Stimulated activated CD8-positive, alpha-beta memory T cell treated with anti-CD3 and anti-CD28 coated beads, Interleukin-4, amount 100 ng/mL, for 4 hours (primary cell): ENCODE measurements at places on chromosomes 3 and 15.

GRCh38 chr3:39414421-39414907, 7.9 kb downstream of the RPSA start:
- no peak for DNase-seq

GRCh38 chr15:90598031-90598577, 68.4 kb downstream of the CRTC3 start:
- DNase-seq: no peak

DNA sequence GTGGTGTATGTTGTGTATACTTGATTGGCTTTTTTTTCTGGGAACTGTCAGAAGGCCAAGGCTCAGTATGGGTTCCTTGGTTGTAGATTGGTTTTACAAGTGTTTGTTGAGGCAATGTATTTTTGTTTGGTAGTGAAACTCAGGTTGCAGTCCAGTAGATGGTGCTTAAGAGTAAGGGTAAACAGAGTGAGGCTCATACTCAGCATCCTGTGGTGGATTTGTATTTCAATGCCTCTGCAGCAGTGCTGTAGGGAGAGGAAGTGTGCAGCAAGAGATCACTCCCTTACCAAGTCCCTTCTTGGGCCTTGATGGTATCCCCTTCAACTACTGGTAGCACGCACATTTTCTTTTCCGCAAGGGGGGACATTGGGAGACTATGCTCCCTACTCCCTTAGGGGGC, 428.5 kb upstream of the CNTN3 start:
- no peak for DNase-seq

DNA sequence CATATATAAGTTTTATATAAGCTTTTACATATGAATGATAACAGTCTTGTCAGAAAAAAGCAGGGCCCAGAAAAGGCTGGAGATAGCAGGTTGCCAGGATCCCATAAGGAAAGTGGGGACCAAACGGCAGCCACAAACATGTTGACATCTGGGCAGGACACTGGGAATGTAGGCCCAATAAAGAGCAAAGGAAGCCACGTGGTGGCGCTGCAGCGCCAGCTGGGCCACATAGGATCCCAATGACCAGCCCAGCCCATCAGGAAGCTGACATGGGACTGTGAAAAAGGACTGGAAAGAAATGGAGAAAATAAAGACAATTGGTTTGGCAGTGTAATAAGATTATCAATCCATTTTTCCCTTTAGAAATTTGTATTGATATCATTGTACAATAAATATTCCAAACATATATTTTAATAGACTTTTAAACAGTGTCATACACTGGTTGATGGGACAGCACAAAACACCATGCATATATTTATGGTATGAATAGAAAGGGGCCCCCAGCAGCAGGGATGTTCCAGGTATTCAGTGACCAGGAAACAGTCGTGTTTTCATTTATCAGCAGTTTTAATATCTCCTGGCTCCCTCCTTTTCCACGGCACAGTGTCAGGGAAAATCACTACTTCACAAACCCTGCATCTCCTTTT, 89.0 kb upstream of the STRIT1 start:
- no peak for DNase-seq

GRCh38 chr15:32641517-32642059, at the start of gene SCG5:
Gene SCG5, plus strand, starts transcription at chr15:32641710. Its CDS starts 1,883 bp downstream, at chr15:32643593.
- no peak for DNase-seq

DNA sequence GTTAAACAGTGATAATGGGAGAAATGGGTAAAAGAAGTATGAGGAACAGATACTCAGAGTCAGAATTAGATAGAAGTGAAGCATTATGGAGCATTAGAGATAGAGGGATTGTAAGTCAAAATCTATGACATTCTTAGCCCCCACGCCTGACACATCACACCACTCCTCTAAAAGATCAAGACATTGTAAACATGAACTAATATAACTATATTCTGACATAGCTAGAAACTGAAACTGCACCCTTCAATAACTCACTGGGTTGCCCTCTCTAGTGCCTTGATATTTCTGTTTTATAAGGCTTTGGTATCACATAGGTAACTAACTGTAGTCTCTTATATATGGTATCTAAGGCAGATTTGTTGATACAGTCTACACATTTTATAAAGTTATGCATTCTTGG, 684.3 kb upstream of the DPPA4 start:
- no peak for DNase-seq

GRCh38 chr15:80288131-80288530, 36.1 kb upstream of the CTXND1 start:
- no peak for DNase-seq

DNA sequence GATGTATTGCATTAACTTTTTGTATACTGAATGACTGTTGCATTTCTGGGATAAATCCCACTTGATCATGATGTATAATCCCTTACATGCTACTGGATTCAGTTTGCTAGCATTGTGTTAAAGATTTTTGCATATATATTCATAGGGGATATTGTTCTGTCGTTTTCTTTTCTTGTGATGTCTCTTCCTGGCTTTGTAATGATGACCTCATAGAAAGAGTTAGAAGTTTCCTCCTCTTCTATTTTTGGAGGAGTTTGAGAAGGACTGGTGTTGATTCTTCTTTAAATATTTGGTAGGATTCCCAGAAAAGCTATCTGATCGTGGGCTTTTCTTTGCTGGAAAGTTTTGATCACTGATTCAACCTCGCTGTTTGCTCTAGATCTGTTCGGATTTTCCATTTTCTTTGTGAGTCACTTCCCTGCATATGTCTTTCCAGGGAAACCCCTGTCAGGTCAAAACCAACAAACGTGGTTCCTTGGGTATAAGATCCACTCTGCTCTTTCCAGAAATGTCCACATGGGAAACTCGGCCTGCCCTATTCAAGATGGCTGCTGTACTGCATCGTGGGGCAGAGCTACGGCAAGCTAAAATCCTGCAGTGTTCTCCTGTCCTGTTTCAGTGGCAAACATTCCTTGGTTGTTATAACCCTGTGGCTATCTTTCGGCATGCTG, 120.4 kb downstream of the GABRG3 start:
- no peak for DNase-seq

DNA sequence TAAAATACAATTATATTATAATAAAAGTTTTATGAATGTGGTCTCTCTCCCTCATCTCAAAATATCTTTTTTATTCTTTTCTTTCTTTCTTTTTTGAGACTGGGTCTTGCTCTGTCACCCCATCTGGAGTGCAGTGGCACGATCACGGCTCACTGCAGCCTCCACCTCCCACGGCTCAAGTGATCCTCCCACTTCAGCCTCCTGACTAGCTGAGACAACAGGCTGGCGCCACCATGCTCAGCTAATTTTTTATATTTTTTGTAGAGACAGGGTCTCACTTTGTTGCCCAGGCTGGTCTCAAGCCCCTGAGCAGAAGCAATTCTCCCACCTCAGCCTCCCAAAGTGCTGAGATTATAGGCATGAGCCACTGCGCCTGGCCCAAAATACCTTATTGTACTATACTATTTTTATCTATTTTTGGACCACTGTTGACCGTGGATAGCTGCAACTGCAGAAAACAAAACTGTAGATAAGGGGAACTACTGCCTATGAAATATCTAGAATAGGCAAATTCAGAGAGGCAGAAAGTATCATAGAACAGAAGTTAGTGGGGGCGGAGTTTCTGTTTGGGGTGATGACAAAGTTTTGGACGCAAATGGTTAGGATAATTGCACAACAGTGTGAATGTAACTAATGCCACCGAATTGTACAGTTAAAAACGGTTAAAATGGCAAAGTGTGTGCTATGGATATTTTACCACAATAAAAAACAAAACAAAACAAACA, 66.6 kb downstream of the SLC12A8 start:
- no peak for DNase-seq

GRCh38 chr3:136938334-136938733, 19.4 kb upstream of the IL20RB start:
- no peak for DNase-seq

GRCh38 chr15:31262901-31263671, 63.5 kb upstream of the KLF13 start:
- no peak for DNase-seq

- no peak for DNase-seq
These were observed 58.9 kb downstream of the TMEM41A start for GRCh38 chr3:185439745-185440466.

DNA sequence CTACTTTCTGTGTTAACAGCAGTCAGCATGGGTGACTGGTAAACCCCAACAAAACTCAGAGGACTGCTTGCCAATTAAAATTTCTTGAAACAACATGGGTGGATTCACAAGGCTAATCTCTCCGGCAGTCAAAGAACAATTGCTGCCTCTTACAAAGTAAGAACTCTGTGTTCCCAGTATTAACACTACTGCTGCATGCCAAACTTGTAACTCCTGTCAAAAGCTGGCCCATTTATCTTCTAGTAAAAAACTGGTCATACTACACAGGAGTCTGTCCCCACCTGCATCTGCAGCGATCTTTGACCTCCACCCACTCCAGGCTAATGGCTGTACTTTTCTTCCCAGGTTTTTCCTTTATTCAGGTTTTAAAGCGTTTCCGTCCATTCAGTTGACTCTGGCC, 8.7 kb upstream of the ZNF589 start:
- DNase-seq: no peak

DNA sequence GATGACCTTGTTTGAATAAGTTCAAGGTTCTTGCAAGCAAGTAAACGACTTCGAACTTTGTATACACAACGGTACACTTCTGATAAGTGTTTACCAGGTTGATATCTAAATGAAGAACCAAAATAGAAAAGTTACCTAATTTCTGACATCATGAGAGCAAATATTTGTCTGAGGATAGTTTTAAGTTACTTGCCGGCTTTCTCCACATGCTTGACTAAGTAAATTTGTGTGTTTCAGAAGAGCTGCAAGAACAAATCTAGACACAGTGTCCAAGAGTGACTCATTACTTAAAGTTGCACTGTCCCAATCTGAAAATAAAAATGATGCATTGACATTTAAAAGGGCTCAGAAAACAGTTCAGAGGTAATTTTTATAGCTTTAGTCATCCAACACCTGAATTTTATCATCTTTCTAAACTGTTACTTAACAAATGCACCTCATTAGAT, 115.1 kb downstream of the HERC1 start:
- no peak for DNase-seq

DNA sequence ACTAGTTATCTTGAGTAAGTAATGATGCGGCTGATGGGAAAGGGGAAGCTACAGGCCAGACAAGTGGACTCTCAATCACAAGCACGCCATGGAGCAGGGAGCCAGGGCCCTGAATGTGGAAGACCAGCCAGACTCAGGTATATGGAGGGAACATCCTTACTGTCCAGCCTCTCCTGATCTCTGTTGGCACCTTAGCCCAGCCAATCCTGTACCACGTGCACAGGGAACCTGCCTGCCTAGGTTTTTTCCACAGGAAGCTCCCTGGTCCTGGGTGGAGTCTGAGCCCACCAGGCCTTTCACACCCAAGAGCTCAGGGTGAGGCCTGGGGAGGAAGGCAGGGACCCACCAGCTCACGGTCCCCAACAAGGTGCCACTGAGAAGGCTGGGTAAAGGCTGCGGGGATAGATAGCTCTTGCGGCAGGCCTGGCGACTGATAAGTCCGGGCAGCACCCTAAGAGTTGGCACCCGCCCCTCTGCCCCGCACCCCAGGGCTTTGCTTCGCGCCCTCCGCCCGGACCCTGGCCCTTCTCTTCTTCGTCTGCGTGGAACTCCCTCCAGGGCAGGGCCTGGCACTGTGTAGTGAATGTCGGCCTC, 933 bp upstream of the APEH start:
- no peak for DNase-seq

DNA sequence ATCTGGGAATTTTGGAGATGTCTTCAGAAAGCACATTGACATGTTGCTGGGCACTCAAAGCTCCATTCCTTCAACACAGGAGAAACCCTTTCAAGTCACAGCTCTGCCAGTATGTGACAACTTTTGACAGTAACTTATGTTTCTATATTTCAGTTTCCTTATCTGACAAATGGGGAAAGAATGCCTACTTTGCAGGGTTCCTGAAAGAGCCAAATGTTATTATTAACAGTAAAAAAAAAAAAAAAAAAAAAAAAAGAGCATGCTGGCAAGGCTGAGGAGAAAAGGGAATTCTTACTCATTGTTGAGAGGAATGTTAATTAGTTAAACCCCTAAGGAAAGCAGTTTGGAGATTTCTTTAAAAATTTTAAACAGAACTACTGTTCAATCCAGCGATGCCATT, 272.5 kb upstream of the TGFBR2 start:
- DNase-seq: no peak

GRCh38 chr3:51401735-51402134, 10.7 kb downstream of the RBM15B start:
- no peak for DNase-seq

DNA sequence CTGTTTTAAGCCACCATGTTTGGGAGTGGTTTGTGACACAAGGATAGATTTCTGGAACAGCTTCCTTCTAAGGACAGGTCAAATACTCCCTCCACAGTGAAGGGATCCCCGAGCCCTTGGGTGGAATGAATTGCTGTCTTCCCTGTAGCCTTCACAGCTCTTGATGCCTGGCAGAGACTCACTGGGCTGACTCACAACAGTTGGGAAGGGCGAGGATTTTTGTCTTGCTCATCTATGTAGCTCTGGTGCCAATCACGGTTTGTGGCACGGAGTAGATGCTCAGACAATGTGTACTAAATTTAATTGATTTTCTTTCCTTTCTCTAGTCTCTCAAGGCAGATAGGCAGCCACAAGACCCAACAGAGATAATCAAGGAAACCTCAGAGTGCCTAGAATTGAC, 27.0 kb downstream of the CRYGS start:
- no peak for DNase-seq

GRCh38 chr3:52119826-52120225, 34.4 kb downstream of the POC1A start:
- no peak for DNase-seq

GRCh38 chr15:77144492-77145070, 73.7 kb upstream of the TSPAN3 start:
- no peak for DNase-seq

- no peak for DNase-seq
These were observed 131.8 kb downstream of the MDFIC2 start for GRCh38 chr3:70180664-70181063.

- no peak for DNase-seq
These were observed 27.1 kb upstream of the PIK3CB start for GRCh38 chr3:138861798-138862197.

GRCh38 chr3:119626196-119626595, 28.5 kb downstream of the PLA1A start:
- DNase-seq: no peak

GRCh38 chr3:126474498-126475412, 936 bp downstream of the ZXDC start:
- DNase-seq: no peak

- DNase-seq: no peak
These were observed 32.7 kb downstream of the EBLN2 start for GRCh38 chr3:73094129-73094528.
